NCI-H345 (cell line): ENCODE measurements at places on chromosomes 16 and 17.

GRCh38 chr16:70418274-70418992, 20.5 kb downstream of the ST3GAL2 start:
- no peak for DNase-seq

DNA sequence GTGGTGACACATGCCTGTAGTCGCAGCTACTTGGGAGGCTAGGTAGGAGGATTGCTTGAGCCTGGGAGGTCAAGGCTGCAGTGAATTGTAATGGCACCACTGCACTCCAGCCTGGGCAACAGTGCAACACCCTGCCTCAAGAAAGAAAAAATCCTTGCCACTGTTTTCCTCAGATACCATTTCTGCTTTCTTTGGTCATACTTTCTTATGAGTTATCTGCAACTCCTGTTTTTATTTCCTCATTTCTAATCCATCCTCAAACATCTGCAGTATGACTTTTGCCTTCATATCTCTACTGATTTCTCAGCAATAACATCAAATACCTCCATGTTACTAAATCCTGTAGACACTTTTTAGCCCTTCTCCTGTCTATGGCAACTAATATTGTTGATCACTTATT, 3.1 kb upstream of the AP2B1 start:
- no peak for DNase-seq

DNA sequence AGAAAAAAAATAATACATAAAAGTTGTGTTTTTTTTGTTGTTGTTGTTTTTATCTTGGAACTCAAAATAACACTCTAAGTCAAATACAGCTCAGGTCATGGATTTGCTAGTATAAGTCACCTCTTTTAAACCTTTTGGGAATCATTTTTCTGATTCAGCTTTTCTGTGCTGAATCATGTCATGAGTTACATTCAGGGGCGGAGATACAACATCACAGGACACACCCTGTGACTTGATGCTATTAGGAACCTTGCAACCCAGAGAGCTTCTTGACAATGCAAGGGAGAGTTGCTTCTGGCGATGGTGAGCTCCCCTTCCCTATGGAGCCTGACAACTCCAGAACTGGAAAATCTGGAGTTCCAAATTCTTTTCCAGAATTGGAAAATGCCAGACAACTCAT, 358.3 kb upstream of the C16orf82 start:
- no peak for DNase-seq

DNA sequence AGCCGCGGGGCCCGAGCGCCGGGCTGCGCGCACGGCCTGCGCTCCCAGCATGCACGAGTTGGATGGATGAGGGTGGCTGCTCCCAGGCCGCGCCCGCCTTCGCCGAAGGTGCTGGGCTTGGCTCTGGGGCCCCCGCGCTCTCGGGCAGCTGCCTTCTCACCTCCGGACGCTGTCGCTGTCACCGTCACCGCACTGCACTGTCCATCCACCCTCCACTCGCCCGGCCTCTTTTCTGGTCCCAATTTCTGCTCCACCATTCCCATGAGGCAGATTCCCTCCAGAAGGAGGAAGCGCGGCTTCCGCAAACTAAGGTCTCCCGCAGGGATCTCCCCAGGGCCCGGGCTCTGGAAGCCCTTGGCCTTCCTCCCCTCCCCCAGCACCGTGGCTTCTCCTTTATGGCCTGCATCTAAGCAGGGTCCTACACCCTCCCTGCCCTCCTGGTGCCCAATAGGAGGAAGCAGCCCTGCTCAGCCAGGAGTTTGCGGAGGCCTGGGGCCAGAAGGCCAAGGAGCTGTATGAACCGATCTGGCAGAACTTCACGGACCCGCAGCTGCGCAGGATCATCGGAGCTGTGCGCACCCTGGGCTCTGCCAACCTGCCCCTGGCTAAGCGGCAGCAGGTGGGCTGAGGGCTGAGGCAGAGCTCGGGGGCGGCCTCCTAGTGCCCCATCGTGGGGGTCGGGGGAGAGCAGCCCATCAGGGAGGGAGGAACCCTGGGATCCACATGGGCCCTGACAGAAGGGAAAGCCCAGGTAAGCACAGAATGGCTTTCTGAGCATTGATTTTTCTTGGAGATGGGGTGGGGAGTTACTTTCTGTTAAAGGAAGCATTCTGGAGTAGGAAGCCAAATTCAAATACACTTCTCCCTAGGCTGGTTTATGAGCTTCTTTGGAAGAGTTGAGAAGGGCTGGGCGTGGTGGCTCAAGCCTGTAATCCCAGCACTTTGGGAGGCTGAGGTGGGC, 899 bp downstream of the ACE start:
- DNase-seq: peak; percentile 58

- no peak for DNase-seq
Observed at GRCh38 chr17:79349506-79350400, 261.1 kb downstream of the RBFOX3 start.

DNA sequence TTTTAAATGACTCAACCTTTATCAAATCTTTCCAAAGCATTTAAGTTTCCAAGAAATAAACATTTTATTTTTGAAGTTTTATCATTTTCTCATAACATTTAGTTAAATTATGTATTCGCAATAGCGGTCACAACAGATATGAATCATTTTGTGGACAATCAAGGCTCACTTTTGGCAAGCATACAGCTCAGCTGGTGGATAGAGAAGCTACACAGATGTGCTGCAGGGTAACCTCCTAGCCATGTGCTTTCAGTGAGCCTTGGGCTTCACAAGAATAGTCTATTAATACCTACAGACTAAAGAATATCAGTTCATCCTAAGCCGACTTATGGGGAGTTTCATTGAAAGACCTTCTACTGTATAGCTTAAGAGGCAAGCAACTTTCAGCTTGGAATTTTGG, 144.8 kb downstream of the MRTFB start:
- no peak for DNase-seq

- no peak for DNase-seq
Observed at GRCh38 chr16:71843572-71843971, 2.2 kb upstream of the ATXN1L start.

DNA sequence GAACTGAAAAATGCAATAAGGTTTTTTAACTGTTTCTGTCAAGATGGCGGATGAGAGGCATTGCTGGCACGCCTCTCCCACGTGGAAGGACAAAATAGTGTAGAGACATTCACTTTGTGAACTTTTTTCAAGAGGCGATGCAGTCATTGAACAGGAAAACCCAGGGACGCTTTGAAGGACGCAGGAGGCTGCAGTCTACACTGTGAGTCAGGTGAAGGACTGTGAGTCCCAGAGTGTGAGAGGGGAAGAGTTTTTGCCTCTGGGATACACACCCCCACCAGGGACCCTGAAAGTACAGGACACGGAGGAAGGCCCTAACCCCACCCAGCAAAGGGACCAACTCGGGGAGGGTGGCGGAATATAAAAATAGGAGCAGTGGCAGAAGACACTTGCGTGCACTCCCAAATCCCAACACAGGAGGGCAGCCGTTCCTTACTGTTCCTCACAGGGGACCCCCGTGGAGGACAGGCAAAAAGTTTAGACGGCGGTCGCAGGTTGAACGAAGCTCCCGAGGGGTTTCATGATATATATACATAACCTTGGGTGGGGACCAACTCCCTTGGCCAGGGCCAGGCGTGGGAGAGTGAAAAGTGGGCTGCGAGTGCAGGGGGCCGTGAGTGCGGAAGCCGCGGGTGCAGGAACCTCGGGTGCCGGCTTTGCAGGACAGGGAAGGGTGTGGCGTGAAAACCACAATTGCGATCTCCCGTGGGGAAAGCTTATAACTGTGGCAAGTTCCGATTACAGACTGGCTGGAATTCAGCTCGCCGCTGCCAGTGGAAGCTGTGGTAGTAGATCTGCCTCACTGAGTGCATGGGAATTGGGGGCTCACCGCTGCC, 82.0 kb upstream of the ALOX12 start:
- DNase-seq: peak; percentile 62

DNA sequence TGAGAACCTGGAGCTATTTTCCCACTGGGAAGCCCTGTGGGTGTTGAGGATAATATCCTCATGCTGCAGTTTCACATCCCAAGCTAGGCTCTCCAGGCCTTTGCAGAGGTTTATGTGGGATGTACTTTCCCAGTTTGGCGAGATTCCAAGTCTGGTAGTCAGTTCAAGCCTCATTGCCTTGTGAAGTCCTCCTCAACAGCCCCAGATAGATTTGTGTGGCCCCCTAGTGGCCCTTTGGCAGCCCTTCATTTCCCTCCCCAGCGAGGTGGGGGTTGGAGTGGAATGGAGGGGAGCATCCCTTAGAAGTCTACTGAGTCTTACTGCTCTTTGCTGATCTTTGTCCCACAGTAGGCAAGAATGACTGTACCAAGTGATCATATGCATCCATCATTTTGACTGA, 137.9 kb downstream of the CDH11 start:
- peak; percentile 79 for DNase-seq

DNA sequence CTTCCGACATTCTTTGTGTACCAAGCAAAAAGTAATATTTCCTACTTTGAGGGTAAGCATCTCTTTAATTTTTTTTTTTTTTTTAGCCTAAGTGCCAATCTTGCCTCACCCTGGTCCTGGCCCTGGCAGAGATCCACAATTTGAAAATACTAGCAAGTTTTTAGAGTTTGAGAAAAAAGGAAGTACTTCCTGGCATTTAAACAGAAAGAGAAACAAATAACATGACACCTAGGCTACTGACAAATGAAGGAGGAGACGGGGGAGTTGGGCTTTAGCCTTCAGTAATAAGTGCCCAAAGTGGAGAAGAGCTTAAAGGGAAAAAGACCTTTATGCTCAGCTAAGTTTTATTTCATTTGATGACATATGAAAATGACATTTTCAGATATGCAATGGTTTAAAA, 92.8 kb downstream of the HS3ST3A1 start:
- no peak for DNase-seq

- no peak for DNase-seq
Observed at GRCh38 chr16:69538808-69539207, 27.0 kb upstream of the NFAT5 start.

- DNase-seq: no peak
Observed at GRCh38 chr16:84829168-84829965, 9.6 kb downstream of the CRISPLD2 start.

- DNase-seq: no peak
Observed at GRCh38 chr17:78399693-78400144, 21.3 kb downstream of the PGS1 start.

DNA sequence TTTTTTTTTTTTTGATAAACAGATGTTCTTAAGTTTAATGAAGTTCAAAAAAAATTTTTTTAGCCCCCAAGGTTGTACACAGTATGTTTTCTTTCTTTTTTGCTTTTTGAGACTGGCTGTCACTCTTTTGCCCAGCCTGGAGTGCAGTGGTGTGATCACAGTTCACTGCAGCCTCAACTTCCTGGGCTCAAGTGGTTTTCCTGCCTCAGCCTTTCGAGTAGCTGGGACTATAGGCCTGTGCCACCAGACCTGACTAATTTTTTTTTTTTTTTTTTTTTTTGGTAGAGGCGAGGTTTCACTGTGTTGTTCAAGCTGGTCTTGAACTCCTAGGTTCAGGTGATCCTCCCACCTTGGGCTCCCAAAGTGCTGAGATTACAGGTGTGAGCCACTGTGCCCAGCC, 12.8 kb downstream of the ITGAE start:
- no peak for DNase-seq
